Pancreas (tissue), 10 donors: ENCODE measurements at places on chromosomes 11 and 22. TPM values are rescaled to one million over a fixed set of nuclear protein-coding genes. Genes with fewer than 3 reads are reported as not detected.

The C11orf42 gene
- total RNA-seq = not detected

The C22orf31 gene
- not detected for total RNA-seq

The HEPACAM gene
- 0.05 TPM for total RNA-seq

The TRAF6 gene
- 5.8 TPM for total RNA-seq

The E2F8 gene
- total RNA-seq = not detected

DNA sequence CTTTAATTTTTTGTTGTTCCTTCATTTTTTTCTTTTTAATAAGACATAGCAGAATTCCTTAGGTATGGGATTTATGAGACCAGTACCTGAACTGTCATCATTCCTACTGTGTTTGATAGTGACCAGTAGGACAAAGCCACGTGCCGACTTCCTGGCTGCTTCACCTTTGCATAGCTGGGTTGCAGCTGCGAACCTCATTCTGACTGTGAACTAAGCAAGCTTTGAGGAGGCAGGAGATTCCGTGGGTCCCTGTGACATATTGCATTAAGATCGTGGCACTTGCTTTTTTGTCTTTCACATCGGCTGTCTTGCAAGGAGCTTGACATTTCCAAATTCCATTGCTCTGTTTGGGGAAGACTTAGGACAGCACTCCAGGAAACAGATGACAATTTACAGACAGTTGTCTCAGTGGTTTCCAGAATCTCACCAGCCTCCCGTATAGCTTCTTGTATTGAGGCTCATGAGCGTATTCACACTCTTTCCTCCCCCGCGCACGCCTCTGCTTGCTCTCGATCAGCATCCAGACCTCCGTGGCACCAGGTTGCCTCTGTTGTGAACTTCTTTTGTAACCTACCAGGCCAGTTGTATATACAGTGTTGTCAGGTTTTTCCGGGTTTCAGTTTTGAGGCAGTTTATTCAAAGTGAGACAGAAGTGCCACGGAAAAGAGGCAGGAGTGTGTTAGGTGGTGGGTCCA, 101.7 kb downstream of the CWC15 start:
- DNase-seq = no peak

DNA sequence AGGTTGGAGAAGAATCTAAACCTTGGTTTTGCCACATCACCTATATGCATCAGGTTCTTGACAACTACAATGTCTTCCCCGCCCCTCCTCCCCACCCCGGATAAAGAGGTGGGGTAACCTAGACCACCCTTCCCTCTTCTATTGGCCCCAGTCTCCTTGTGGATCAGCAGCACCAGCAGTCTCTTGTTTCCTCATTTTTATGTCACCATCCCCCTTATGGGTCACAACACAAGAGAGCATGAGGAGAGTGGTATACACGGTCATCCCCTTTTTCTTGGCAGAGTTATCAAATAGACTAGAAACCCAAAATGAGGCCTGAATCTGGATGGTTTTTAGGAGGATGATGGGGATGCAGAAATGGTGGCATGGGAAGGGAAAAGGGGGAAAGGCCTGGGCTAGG, 1.2 kb downstream of the MS4A4E start:
- no peak for DNase-seq

- no peak for DNase-seq
These were observed 285.1 kb upstream of the CCDC90B start for GRCh38 chr11:83571302-83571701.

DNA sequence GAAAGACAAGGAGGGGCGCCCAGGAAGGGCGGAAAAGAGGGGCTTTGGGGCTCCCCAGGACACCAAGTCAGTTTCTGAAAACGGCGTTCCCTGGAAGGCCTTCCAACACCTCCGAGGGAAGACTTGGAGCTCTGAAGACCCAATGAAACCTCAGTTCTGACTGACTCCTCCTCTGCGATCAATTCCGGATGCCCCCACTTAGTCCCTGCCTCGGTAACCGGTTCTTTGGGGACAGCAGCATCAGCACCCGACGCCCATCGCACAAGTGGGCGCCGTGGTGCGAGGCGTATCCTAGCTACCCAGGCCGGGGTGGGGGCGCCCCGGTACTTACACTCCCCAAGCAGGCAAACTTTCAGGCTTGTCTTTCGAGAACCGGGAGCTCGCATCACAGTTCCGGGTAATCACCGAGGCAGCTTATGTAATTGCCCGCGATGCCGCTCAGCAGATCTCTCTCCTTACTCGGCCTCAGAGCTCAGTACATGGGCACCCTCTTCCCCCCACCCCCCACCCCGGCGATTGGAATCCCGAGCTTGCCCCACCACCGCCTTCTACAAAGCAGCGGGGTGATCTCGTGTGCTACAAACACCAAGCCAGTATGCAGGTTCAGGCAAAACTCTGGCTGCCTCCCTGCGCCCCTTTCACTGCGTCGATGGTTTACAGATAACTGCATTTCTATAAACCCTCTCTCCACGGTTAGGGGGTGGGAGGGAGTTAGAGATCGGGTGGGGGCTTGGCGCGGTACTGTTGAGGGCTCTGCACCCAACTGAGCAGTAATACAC, 2.0 kb downstream of the TENM4 start:
- DNase-seq = no peak

- no peak for DNase-seq
These were observed 43.6 kb upstream of the NTM start for GRCh38 chr11:131326829-131327228.

GRCh38 chr11:9711454-9712307, 47.8 kb downstream of the SWAP70 start:
- no peak for DNase-seq

- no peak for DNase-seq
These were observed 23.0 kb downstream of the PAX6 start for GRCh38 chr11:31788085-31788484.

GRCh38 chr11:62186195-62186594, 3.8 kb upstream of the SCGB1D1 start:
- no peak for DNase-seq

GRCh38 chr22:30426388-30427353, 1.1 kb downstream of the MTFP1 start:
- DNase-seq = peak; percentile 90

GRCh38 chr11:1586699-1587098, 1.6 kb upstream of the KRTAP5-1 start:
- DNase-seq = no peak
